Islet precursor cell (in vitro differentiated cells): ENCODE measurements at places on chromosomes 16 and 17.

DNA sequence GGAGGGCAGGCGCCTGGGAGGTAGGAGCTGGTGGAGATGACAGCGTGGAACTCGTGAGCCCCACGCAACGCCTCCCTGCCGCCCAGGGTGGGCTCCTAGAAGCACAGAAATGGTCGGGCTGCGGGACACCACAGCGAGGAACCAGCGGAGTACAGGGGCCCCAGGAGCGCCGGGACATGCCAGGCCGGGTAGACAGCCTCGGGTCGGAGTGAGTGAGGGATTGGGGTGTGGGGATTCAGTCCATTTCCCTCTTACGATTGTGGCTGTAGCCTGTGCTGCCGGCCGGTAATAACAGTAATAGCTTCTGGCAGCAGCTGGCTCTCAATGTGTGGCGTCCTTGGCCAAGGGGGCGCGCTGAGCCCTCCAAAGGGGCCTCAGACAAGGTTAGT lies 12.2 kb upstream of the CES3 start:
- no peak for DNase-seq

- no peak for DNase-seq
Observed at GRCh38 chr17:80925688-80926335, 65.8 kb upstream of the CHMP6 start.

DNA sequence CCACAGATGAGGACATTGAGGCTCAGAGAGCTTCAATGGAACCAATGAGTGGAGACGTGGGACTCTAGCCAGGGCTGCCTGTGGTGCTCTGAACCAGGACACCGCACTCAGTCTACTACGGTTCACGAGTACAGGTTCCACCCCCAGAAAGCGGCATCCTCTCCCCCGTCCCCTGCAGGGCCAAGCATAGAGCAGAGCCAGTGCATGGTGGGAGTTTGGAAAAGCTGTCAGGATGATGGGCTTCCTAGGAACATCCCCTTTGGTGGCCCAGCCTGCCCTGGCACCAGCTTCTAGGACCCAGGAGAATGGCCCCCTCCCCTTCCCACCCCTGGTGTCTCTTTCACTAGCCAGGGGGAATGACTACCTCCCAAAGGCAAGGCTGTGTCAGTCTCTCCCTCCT lies 8.4 kb downstream of the ZNF319 start:
- DNase-seq: peak; percentile 38

DNA sequence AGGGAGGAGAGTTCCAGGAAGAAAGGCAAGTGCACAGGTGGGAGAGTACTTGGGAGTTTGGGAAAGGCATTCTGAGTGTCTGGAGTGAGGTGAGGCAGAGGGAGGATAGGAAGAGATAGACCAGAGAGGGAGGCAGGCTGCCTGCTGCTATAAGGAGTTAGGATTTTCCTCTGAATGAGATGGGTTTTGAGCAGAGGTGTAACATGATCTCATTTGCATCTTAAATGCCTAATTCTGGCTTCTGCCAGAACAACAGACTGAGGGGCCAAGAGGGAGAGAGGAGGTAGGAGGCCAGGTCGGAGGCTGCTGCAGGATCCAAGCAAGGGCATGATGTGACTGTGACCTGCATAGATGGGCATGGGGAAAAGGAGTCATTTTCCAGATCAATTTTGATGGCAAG lies 31.5 kb upstream of the IRX6 start:
- DNase-seq: peak; percentile 46

DNA sequence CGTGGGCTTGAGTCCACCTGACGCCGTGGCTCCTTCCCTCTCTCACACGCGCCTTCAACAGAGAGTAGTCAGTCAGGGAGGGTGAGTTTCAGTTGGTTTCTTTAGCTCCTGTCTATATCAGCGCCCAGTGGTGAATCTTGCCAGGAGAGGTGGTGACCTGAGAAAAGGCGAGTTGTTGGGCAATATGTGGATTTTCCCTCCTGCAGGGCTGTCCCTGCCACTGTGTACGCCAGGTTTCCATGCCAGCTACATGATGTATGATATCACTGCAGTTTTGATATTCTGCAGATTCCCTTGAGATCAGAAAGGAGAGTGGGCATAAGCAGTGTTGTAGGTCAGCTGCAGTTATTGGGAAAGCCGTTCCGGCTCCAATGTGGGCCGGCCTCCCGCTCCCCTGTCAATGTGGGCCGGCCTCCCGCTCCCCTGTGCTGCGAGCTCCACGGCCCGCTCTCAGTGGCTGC lies 31.4 kb downstream of the BANP start:
- DNase-seq: no peak

- no peak for DNase-seq
Observed at GRCh38 chr16:79847101-79847500, 246.6 kb upstream of the MAF start.

DNA sequence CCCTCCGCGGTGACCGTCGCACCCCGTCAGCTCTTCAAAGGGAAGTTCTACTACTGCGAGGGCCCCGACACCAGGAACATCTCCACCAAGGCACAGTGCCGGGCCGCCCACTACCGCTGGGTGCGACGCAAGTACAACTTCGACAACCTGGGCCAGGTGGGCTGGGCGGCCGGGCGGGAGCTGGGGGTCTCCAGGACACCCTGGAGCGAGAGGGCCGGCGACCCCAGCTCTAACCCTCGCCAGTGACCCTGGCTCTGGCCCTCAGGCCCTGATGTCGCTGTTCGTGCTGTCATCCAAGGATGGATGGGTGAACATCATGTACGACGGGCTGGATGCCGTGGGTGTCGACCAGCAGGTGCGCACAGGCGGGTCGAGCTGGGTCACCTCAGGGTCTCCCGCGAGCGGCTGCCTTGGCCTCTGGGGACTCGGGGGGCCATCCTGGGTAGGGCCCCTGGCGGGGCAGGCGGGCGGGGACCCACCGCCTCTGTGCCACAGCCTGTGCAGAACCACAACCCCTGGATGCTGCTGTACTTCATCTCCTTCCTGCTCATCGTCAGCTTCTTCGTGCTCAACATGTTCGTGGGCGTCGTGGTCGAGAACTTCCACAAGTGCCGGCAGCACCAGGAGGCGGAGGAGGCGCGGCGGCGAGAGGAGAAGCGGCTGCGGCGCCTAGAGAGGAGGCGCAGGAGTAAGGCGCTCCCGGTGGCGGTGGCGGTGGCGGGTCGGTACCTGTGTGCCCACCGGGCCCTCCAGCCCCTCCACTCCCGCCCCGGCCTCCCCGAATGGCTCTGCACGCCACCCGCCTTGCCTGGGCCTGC lies 13.4 kb downstream of the TPSG1 start:
- DNase-seq: no peak

DNA sequence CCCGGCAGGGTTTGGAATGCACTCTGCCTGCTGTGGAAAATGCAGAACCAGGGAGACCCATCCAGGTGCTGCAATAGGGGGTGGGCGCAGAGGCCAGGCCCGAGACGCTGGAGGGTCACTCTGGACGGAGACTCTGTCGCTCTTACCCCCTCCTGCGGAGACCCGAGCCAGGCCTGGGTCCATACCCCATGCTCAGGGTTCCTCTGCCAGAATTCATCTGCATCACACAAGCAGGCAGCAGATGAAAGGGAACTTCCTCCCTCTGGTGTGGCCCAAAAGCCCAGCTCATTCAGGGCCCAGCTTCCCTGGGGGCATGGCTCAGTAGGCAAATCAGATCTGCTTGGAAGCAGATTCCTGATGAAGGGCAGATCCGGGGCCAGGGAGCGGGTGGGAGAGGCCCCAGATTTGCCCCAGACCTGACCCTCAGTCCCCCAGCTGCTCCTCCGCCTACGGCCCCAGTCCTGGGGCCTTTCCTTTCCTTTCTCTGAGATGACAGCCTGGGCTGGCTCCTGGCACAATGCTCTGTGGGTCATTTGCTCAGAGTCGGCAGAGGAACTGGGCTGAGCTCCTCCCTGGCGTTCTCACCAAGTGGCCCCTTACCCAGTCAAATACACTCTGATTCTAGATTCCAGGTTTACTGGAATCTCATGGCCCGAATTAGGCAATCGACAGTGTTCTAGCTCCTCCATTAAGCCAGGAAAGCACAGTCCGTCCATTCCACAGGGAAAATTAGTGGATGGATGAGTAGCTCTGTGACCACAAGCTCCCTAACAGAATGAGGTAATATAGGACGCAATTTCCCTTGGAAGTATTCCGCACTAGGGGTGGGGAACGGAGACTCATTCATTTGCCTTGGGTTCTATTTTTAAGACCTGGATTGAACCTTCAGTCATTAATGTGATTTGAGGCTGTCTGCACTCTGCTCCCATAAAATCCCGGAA lies 19.1 kb upstream of the RASD1 start:
- DNase-seq: peak; percentile 81

DNA sequence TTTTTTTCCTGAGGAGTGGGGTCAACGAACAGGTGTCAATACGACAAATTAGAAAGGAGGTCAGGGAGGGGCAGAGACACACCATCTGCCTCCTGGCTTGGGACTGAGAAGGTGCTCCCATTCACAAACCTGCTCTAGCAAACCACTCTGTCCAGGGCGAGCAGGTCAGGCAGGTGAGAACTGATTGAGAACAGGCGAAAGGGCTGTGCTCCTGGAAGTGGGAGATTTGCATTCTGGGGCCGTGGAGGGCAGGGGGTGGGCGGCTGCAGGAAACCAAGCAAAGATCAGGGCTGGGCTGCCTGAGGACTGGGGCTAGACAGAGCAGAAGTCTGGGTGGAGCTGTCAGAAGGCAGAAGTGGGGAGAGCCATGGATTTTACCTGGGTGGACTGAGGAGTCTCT lies 98.9 kb upstream of the NLRP1 start:
- DNase-seq: peak; percentile 69

DNA sequence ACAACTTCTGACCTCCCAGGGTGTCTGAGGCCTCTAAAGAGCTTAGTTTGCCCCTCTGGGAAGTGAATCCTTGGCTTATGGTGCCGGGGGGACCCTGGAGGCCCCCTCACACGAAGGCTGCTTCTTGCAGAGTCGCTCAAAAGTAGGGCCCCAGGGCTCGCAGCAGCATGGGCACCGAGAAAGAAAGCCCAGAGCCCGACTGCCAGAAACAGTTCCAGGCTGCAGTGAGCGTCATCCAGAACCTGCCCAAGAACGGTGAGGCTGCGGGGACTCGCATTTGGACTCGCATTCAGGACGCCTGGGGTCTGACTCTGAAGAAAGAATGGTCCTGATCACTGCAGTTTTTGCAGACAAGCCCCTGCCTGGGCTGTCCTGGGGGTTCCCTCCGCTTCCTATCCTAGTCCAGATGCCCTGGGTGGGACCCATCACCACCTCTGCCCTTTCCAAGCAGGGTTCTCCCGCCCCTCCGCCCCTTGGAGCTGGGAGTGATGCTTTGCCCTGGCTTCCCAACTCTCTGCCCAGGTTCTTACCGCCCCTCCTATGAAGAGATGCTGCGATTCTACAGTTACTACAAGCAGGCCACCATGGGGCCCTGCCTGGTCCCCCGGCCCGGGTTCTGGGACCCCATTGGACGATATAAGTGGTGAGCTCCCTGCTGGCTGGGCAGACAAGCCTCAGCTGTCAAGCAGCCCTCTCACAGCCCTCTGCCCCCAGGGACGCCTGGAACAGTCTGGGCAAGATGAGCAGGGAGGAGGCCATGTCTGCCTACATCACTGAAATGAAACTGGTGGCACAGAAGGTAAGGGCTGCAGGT lies 698 bp downstream of the ACBD4 start:
- no peak for DNase-seq

GRCh38 chr16:53482123-53482522 lies 20.9 kb downstream of the AKTIP start:
- no peak for DNase-seq

GRCh38 chr16:11102523-11102898 lies 153.5 kb downstream of the SOCS1 start:
- no peak for DNase-seq

DNA sequence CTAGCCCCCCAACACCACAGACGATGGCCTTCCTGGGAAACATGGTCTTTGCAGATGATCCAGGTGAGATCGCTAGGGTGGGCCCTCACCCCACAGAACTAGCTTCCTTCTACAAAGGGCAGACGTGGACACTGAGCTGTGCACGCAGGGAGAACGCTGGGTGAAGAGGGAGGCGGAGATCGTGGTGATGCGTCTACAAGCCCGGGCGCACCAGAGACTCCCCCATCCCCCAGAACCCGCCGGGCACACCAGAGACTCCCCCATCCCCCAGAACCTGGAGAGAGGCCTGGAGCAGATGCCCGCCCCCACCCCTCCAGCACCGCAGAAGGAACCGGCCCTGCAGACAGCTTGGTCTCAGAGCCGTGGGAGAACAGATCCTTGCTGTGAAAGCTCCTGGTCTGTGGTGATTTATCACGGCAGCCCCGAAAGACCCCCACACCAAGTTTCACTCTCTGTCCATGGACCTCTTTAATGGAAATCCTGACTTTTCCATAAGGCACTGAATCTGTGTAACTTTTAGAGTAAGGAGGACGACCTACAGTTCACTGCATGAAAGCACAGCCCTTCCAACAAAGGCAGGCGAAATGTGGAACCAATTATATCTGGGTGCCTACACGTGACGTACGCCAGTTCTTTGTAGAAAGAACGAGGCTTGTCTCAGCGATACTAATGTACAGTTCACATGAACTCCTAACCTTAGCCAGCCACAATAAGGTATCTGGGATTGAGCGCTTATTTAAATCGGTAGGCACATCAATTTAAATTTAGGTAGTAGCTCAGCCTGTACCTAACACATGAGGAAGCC lies 88.5 kb downstream of the ANKRD11 start:
- no peak for DNase-seq

DNA sequence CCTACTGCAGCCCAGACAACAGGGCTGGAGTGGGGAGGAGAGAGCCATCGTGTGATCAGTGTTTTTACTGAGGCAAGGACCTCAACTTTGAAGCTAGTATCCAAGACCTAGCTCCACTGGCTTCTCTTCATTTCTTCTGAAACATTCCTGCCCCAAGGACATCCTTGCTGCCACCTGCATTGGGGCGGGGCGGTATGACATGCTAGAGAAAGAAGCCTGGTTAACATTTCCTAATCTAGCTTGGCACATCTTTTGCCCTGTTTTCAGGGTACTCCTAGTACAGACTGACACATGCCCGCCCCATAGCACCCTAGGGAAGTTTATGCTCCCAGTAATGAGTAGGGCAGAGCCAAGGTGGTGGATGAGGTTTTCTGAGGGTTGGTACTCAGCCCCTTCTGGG lies 17.8 kb upstream of the ANKRD40CL start:
- no peak for DNase-seq

- DNase-seq: no peak
Observed at GRCh38 chr17:47727704-47728036, 5.4 kb upstream of the TBX21 start.
